ENCODE measurements at places on chromosomes 1 and 21.

GRCh38 chr1:246583056-246583440, 16.8 kb downstream of the CNST start:
- no peak for DNase-seq

- DNase-seq = no peak
These were observed 89.7 kb downstream of the TNNI3K start for GRCh38 chr1:74324684-74325448.

DNA sequence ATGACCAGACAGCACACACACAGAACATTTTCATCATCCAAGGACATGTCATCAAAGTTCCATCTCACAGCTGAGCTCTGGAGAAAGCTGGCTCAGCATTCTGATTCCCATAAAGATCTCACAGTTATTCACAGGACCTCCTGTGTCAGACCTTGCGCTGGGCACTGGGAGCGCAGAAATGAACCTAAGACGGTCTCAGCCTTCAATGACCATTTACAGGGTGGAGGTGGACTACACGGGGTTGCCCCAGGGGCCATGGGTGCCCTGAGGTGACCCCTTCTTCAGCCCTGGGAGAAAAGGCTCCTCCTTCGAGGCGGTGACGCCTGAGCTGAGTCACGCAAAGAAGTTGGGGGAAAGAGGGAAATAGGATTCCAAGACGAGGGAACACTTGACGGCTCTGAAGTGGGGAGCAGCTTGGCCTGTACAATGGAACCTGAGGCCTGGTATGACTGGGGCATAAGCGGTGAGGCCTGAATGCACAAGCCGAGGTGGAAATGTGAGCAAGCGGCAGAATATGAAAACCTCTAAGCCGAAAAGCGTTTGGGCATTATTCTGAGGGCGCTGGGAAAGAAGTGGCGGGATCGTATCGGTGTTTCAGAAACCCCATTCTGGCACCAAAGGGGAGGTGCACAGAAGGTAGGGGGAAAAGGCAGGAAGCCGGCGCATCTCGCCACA, 797 bp downstream of the CC2D1B start:
- peak; percentile 4 for DNase-seq

- DNase-seq = no peak
These were observed 57.9 kb downstream of the FGGY start for GRCh38 chr1:59354709-59355337.

GRCh38 chr1:223873044-223873443, 27.3 kb upstream of the TP53BP2 start:
- DNase-seq = no peak
